ENCODE measurements at places on chromosomes 2 and 18. TPM values are rescaled to one million over a fixed set of nuclear protein-coding genes. Genes with fewer than 3 reads are reported as not detected.

DNA sequence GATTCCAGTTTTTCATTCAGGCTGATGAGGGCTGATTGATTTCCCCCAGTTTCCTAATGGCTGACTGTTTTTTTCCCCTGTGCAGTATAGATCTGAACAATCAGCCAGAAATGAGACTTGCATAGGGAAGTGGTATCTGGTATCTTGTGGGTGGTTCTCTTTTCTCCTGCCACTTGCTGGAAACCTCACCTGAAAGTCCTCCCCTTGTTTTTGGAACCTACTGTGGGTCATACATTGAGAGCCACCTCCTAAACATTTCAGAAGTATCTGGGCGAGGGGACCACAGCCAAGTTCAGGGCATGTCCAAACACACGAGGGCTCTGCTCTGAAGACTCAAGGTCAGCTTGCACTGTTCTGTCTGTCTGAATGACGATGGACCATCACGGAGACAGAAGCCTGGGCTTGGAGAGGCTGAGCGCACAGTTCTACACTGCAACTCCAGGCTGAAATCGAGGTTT is 19.3 kb downstream of the ALPK2 start:
- DNase-seq: no peak

- DNase-seq: no peak
Observed at GRCh38 chr2:24512831-24513230, 21.8 kb downstream of the NCOA1 start.

GRCh38 chr2:112199188-112199587 is 55.7 kb downstream of the ZC3H8 start:
- DNase-seq: no peak

The REG3G gene
- not detected for total RNA-seq

- no peak for DNase-seq
Observed at GRCh38 chr2:219439506-219439905, 4.9 kb downstream of the SPEG start.

GRCh38 chr2:25310709-25310964 is 31.1 kb downstream of the DNMT3A start:
- no peak for DNase-seq

The RBM43 gene
- total RNA-seq: 14.7 TPM
